ENCODE measurements at places on chromosomes 11 and 22.
A peak's percentile ranks its signal among the peaks of the same experiment; 100 is the strongest.

DNA sequence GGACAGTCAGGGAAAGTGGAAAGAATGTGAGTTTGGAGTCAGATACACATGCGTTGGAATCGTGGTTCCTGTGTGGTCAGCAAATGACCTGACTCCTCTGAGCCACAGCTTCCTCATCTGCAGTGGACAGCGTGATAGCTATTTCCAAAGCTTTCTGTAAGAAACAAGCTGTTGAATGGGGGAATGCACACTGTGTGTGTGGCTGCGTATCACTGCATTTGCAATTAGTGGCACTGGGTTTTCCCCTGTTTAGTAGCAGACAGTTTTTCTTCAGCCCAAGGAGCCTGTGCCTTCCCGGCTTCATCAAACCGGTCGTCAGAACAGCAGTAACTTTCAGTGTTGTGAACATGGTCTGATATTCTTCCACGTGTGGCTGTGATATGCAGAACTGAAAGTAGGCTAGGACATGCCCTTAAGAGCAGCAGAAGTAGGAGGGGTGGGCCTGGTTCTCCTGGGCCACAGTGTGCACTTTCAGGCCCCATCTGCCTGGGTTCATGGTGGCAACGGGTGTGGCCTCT, 121.5 kb downstream of the RRAS2 start:
- DNase-seq = no peak

- no peak for DNase-seq
Measured at GRCh38 chr11:31262761-31263160, 106.8 kb downstream of the DCDC1 start.

DNA sequence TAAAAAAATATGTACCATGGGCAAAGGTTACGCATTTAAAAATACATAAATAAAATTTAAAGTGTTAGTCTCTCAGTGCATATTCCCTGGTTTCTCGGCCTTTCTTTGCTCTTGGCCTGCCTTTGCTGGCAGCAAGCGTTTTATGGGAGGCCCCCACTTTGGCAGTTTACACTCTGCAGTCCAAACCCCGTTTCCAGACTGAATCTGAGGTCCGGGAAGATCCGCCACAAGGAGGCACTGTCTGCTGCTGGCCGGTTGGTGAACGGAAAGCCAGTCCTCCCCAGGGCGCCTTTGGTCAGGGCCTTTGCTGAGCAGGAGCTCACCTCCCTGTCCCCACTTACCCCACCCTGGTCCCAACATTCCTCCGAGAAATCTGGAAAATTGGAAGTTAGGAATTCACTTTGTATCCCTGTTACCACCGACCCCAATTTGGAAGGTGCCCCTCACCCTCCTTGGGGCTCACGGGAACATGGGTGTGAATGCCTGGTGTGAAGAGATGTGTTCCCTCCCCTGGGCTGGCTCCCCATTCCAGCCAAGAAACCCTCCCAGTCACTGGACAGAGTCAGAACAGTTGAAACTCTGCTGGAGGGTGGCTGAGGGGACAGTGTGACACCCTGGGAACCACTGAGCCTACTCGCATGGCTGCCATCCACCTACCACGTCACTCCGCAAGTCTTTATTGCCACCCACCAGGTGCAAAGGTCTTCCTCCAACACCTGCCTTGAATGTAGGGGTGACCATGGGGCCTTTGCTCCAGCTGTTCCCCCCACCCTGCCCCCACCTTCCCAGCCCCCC, 9.4 kb upstream of the SF1 start:
- DNase-seq = peak; percentile 68

DNA sequence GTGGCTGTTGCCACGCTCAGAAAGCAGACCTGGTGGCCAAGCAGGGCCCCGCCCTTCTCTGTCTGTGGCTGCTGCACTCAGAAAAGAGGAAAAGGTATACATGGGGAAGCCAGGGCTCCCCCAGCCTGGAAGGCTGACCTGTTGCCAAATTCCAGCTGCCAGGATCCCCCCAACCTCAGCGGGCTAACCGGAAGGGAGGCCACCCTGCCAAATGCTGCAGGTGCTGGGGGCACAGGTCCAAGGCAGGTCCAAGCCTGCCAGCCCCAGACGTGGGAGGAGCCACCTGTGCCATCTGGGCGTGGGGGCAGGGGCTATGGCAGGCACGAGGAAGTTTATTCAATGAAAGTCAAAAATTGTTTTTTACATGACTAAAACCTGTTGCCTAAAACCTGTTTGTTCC, 2.6 kb downstream of the NPTXR start:
- no peak for DNase-seq

DNA sequence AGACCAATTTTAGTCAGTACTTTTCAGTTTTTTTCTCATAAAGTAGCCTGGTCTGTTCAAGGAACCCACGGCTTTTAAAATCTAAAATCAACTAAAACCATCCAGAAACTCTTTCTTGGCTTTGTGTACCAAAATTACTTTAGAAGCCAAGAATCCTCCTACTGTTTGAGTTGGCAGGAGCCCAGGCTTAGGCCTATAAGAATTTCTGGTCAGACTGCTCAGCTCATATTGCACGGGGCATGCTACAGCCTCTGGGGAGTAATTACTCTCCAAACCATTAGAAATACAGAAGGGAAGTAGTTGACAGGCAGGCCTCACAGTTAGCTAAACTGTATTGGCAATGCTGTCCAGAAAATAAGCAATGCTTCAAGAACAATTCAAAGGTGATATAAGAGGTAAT, 1862.9 kb upstream of the RAG2 start:
- DNase-seq = no peak

GRCh38 chr11:74966651-74967050, 17.6 kb downstream of the SPCS2 start:
- no peak for DNase-seq

GRCh38 chr22:49368221-49368975, 459.3 kb downstream of the BRD1 start:
- DNase-seq = no peak

DNA sequence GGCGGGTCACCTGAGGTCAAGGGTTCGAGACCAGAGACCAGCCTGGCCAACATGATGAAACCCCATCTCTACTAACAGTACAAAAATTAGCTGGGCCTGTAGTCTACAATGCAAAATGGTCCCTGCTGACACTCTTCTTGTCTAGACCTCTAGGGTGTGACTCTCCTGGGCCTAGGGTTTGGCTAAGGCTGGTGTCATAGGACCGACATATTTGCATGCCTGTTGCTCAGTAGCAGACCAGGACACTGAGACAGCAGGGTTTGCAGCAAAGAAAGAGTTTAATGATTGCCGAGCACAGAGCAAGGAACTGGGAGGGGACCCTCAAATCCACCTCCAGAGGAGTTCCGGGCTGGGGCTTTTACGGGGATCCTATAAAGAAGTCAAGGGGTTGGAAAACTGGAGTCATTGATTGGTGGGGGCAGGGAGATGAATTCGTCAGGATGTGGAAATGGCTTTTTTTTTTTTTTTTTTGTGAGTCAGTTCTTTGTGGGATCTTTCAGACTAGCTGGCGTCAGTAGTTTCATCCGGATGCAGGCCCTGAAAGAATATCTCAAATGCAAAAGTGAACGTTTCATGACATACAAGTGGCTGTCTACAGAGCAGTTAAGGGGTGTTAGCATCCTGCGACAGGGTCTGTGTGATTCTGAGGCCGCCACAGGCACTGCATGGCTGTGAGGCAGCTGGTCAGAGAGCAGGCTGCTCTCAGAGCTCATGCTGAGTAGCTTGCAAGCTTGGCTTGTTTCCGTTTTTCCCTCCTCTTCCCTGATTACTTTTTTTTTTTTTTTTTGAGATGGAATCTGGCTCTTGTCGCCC, 27.2 kb upstream of the A4GALT start:
- no peak for DNase-seq

DNA sequence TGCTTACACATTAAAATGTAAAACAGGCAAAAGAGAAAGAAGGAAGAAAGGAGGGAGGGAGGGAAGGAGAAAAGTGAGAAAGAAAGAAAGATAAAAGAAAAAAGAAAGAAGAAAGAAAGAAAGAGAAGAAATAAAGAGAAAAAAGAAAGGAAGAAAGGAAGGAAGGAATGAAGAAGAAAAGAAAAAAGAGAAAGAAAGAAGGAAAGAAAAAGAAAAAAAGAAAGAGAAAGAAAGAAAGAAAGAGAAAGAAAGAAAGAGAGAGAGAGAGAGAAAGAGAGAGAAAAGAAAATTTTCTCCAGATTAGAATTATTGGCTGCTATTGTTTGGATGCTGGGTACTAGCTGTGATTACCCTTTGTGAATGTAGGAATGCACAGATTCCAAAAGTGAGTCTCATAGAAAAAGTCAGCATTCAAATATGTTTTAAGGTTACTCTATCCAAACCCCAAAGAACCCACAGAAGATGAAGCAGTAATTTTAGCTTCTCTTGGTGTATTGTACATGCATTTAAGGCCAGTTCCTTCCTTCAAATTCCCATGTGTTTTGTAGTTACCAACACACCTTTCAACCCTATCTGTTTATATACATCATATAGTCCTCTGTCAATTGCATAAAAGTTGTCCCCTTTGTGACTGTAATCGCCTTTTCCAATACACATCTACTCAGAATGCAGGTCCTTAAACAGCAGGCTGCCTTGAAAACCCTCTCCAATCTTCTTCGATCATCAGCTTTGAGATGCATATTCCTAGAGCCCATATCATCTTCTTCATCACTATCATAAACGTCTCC, 789 bp upstream of the FAM111A start:
- no peak for DNase-seq

DNA sequence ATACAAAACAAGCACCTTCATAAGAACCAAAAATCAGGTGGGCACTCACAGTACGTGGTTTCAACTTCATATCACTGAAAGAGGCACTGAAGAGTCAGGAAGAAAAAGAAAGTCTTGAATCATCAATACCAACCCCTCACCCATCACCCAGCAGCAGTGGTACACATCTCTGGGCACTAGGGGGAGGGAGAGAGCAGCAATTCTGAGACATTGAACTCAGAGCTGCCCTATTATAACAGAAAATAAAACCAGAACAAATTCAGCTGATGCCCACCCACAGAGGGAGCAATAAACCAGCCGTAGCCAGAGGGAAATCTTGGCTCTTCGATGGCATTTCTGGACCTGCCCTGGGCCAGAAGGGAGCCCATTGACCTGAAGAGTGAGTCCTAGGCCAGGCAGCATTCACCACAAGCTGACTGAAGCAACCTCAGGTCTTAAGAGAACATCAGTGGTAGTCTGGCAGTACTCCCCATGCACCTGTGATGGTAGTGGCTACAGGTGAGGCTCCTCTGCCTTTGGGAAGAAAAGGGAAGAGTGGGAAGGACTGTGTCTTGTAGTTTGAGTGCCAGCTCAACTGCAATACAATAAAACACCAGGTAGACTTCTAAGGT, 42.2 kb upstream of the FAM181B start:
- DNase-seq = no peak

Data from stimulated activated CD4-positive, alpha-beta T cell treated with anti-CD3 and anti-CD28 coated beads, Interleukin-2, amount 100 ng/mL, for 24 hours (primary cell).